Naive thymus-derived CD8-positive, alpha-beta T cell (primary cell): ENCODE measurements at places on chromosomes 12 and 14. TPM values are rescaled to one million over a fixed set of nuclear protein-coding genes. Genes with fewer than 3 reads are reported as not detected.

LBHD2 gene
- polyA plus RNA-seq = not detected

GRCh38 chr12:88185988-88186387 lies 43.9 kb downstream of the TMTC3 start:
- DNase-seq = no peak

- no peak for DNase-seq
Measured at GRCh38 chr12:51372021-51372420, 19.2 kb downstream of the GALNT6 start.

RGS6 gene
- not detected for polyA plus RNA-seq

DNA sequence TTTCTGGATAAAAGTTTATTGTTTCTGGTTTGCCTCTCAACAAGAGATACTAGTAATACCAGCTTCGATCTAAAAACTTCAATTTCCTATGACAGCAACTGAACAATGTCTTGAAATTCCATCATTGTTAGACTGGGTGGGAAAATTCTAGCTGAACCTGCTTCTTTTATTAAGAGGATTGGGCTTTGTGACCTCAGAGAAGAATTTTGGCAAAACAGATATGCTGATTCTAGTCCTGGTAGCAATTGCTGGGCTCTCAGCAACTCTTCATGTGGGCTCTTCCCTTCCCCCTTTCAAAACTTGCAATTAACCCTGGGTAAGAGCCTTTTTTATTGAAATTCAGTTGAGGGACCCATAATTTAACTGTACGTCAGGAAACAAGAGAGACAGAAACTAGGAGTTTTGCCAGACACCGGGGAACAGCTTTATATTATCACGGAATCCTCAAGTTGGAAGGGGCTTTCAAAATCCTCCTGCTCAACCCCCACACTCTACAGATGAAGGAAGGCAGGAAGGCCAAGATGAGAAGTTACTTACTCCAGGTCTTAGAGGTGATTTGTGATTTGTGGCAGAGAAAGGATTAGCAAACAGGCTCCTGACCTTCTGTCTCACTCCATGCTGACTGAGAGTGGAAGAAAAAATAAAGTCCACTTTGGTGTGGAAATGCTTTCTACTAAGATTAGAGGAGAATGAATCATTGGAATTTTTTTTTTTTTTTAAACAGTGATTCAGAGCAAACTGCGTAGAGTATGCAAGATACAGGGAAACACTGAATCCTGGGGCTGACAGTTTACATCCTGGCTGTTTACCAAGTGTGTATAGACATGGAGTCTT lies 239.0 kb upstream of the ATP2B1 start:
- DNase-seq = no peak

GRCh38 chr12:31874961-31875608 lies 84.1 kb upstream of the RESF1 start:
- peak; percentile 74 for DNase-seq
